ENCODE measurements at places on chromosomes 6 and 20. TPM values are rescaled to one million over a fixed set of nuclear protein-coding genes. Genes with fewer than 3 reads are reported as not detected.

Gene PXDC1
- 18.9 TPM for total RNA-seq

Gene TRIM40
- not detected for total RNA-seq

Gene FKBP1C
- 0.62 TPM for total RNA-seq

Gene PI16
- total RNA-seq, result 35.0 TPM

Gene KCNB1
- 0.35 TPM for total RNA-seq

Gene HFE
- 9.5 TPM for total RNA-seq

Gene IL20RA
- 2.1 TPM for total RNA-seq

- DNase-seq, result peak; percentile 74
Measured at GRCh38 chr6:79947191-79948186, at the start of gene ELOVL4. Gene ELOVL4 (minus strand): TSS chr6:79947553. CDS start chr6:79947279, 274 bp downstream.

DNA sequence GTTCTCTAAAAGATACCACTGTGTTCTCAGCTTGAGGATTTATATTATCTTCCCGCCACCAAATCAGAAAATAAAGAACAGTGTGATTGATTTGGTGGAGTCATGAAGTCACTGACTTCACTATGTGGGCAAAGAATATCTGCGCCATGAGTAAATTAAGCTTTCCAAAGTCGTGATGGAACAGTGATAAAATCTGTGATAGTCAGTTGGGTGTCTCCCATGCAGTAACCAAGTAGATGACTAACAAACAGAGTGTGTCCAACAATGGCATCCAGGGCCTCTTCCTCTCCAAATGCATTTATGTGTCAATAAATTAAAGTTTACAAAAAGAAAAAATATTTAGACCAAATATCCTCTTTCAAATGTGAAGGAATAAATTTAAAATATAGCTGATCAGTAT lies 87.0 kb upstream of the DST start:
- no peak for DNase-seq

DNA sequence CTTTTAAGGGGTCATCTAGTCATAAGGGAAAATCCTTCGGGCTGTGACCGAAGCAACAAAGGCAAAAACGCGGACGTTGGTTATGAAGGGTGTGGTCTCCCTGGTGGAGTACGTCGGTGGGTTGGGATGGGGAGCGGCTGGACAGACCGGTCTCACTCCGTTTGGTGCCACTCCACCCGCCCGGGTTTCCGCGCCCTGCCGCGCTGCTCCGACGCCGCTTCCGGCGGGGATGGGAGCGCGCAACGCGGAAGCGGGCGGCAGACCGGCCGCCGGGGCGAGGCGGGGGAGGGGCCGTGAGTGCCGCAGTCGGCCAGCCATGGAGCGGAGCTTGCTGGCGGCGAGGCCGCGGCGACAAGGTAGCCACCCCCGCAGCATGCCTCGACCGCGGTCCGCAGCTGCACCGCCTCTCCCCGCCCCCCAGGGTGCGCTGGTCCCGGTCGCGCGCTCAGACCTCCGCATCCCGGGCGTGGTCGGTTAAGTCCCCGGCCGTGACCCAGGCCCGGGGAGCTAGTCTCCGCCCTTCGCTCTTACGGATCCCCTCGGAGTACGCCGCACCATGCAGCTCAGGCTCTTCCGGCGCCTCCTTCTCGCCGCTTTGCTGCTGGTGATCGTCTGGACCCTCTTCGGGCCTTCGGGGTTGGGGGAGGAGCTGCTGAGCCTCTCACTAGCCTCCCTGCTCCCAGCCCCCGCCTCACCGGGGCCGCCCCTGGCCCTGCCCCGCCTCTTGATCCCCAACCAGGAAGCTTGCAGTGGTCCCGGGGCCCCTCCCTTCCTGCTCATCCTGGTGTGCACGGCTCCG lies at the start of gene B3GALT4:
TSS of gene B3GALT4 (plus strand) at position 260 of the 799 bp plus-strand sequence. CDS start at position 557, 297 bp downstream.
- DNase-seq, result peak; percentile 93

DNA sequence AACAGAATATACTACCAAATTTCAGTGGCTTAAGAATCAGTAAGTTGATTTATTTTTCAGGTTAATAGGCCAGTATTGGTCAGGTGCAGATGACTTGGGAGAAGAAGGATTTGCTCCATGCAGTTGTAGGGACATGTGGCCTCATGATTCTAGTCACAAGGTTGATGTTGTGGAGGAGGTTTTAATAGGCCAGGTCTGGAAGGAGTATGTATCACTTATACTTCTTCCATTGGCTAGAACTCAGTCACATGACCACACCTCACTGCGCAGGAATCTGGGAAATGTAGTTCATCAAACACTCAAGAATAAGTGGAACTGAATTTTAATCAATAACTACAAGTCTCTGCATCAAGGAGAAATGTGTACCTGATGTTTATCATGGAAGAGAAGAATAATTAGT lies 281.5 kb upstream of the QKI start:
- DNase-seq, result no peak

- no peak for DNase-seq
Measured at GRCh38 chr20:49595811-49596561, 28.0 kb upstream of the PTGIS start.

DNA sequence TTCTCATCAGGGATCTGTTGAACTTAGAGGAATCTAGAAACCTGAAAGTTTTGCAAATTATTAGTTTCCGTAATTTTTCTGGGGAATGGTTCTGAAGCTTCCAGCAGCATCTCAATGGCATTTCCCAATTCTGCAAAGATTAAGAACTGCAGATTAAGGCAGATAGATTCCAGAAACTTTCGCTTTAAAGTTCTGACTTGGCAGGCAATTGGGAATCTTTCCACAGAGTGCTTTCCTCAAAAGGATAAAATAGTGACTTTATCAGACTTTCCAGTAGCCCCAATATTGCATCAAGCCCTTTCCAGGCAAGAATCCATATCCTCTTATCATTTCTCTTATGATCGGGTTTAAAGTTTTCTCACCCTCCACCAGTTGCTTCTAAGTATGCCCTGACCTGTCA lies 261.1 kb downstream of the FNDC1 start:
- no peak for DNase-seq

- no peak for DNase-seq
Measured at GRCh38 chr6:135438907-135439535, 58.5 kb downstream of the AHI1 start.

DNA sequence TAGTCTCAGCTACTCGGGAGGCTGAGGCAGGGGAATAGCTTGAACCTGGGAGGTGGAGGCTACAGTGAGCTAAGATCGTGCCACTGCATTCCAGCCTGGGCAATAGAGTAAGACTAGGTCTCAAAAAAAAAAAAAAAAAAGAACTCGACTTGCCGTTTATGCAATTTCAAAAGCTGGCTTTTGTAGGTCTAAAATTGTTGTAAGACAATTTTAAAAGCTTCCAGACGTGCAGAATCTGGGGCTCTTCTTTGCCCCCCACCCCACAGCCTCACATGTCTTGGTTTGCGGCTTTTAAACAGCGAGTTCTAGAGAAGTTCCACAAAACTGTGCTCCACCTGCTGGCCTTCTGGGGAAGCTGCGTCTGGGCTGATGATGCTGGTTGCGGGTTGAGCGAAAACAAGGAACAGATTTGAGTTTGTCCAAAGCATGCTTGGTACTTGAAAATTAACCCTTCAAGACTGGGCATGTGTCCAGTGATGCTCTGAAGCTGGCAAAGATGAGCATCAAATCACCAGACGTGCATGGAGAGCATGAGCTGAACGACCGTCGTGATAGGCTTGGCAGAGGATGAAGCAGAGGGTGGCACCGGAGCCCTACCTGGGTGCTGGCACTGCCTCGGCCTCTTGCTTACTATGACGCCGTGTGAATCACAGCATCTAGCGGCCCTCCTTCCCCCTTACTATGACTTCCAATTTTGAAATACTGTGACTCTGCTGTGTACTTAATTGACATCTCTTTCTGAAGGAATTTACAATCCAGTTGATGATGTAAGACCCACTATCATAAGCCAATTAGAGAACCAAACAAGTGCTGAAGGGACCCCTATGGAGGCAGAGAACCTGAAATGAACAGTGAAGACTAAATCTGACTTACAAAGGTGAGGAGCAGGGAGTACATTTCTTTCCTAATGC lies 171.4 kb downstream of the GMPR start:
- DNase-seq, result peak; percentile 78

- no peak for DNase-seq
Measured at GRCh38 chr6:79634491-79635231, 3.5 kb downstream of the SH3BGRL2 start.

GRCh38 chr6:25352285-25352684 lies 73.1 kb downstream of the CARMIL1 start:
- no peak for DNase-seq

DNA sequence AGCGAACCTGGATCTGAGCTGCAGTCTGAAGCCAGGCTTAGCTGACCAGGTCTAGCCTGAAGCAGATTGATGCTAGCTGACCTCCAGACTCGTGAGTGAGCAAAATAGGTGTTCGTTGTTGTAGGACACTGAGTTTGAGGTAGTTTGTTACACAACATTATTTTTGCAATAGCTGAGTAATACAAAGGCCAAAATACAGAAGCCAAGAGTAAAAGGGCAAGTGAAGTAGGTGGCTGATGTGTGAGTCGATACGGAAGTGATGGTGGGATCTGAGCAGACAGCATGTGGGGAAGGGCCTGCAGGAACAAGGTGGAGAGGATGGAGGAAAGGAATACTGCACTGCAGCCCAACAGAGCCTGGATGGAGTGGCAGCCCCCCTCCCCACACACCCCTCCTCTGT lies 8.5 kb upstream of the SPATS1 start:
- no peak for DNase-seq

GRCh38 chr6:164827537-164827936 lies 481.9 kb downstream of the C6orf118 start:
- no peak for DNase-seq

GRCh38 chr6:168542301-168542700 lies 101.3 kb downstream of the SMOC2 start:
- DNase-seq, result no peak

DNA sequence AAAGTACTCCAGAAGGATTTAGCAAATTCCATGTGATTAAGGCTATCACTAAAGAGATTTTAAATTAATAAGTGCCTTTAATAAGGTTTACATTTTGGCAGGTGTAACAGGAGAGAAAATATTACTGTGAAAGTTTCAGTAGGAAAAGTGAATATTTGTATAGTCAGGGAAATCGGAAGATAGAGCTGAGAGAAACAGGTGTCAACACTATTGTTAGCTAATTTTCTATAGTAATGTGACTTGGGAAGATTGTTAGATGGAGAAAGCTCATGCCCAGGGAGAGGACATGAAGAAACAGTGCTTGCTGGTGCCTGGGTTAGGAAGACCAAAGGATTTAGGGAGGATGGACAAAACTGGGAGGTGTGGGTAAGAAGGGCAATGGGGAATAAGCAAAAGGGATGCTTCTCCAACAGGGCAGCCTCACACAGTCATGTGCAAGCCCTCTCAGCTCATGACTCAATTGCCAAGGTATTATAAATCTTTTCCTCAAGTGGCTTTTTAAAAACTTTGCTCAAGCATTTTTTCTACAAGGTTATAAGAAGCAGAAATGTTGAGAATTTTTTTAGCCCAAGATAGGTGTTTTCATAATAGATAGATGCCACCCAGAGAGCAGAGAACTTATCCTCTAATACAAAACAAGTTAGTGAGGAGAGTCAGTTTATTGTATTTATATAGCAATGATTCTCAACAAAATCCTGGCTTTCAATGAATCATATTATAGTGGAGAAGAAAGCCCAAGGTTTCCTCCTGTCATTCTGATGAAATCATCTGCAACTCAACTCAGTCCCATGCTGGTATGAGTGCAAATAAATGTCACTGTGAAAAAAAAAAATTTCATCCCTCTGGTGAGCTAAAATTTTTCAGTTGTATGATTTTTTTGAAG lies 325.2 kb upstream of the NT5E start:
- no peak for DNase-seq

DNA sequence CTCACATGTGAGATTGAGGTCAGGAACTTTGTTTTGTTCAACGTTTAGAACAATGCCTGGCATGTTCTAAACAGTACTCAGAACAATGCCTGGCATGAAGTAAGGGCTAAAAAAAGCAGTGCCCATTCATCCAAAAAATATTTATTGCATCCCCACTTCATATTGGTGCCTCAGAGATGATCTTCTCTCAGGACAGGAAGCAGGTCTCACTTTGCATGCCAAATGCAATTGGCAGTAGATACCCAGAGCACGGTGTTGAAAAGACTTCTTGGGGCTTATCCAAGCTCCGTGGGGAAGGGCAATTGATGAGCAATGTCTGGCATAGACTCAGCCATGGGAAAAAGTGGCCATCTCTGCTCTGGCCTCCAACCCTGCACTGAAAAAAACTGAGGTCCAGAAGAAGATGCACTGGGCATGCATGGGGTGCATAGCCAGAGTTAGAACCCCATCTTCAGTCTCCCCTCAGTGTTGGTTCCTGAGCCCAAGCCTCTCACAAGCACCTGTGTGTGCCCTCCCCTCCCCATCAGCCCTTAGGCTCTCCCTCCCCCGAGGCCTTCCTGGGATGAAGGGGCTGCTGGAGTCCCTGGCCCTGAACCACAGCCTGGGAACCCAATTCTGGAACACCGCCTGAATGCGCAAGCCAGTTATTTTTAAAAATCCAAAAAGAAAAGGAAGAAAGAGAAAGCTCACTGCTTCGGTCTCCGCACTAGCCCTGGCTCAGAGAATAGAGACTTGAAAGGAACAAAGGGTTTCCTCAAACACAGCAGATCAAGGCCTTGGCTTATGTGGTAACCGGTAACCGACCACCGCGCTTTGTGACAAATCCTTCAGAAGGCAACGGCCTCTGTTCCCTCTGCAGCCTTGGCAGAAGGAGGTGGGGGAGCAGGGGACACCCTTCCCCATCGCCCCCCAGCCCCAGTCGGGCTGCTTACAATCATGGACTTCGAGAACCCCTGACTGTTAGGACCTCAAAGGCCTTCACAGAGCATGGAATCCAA lies 78.5 kb upstream of the SIRPA start:
- DNase-seq, result no peak

DNA sequence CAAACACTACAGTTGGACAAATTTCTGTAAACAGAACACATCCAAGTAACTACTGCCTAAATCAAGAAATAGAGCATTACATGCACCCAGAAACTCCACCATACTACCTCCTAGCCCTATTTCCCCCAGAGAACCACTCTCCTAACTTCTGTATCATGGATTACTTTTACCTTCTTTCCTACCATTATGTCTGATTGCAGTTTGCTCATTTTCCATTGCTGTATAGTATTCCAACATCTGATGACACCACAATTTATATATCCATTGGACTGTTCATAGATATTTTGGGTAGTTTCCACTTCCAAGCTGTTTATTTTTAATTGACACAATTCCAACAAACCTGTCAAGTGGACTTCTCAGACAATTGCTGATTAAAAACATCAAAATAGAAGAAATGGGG lies 271.1 kb downstream of the CDC5L start:
- DNase-seq, result no peak

- DNase-seq, result no peak
Measured at GRCh38 chr6:28789553-28790083, 134.2 kb downstream of the TRIM27 start.
